ENCODE measurements at places on chromosomes 2 and 18.

DNA sequence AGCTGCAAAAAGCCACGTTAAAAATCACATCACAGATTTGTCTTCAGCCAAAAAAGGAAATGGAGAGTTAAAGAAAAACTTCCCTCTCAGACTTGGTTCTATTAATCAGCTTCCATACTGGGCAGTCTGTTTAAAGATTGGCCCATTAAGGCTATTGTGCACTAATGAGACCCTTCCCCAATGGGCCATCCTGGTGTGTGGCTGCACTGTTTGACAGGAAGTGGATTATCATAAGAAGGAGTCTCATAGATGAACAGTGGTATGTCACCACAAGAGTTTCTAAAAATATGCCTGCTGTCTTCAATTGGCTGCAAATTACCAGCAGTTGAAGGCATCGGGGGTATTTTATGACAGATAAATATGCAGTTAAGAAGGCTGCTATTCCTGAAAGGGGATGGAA is 247.6 kb upstream of the THSD7B start:
- DNase-seq = no peak

GRCh38 chr2:73935641-73936040 is 9.0 kb downstream of the DGUOK start:
- no peak for DNase-seq

DNA sequence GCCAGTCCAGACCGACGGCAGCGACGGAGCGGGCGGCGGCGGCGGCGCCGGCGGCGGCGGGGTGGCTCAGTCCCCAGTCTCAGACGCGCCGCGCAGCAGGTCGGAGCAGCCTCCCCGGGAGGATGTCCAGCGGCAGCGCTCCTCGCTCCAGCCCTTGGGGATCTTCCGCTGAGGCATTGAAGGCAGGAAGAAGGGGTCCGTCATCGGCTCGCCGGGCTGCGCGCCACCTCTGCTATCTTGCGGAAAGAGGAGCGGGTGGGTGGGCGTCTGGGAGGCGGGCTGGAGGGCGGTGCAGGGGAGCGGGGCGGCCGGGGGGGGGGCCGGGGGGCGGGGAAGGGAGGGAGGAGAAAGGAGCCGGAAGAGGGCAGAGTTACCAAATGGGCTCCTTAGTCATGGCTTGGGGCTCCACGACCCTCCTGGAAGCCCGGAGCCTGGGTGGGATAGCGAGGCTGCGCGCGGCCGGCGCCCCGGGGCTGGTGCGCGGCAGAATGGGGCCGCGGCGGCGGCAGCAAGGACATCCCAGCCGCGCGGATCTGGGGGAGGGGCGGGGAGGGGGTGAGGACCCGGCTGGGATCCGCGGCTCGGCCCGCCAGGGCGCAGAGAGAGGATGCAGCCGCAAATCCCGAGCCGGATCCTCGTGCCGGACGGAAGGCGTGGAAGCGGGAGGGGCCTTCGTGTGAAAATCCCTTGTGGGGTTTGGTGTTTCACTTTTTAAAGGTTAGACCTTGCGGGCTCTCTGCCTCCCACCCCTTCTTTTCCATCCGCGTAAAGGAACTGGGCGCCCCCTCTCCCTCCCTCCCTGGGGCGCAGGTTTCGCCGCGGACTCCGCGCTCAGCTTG is at the start of gene NETO1:
Gene NETO1 (minus strand): TSS at position 242 of the 839 bp plus-strand sequence. CDS start 696 bp downstream, outside the sequence.
- no peak for DNase-seq

DNA sequence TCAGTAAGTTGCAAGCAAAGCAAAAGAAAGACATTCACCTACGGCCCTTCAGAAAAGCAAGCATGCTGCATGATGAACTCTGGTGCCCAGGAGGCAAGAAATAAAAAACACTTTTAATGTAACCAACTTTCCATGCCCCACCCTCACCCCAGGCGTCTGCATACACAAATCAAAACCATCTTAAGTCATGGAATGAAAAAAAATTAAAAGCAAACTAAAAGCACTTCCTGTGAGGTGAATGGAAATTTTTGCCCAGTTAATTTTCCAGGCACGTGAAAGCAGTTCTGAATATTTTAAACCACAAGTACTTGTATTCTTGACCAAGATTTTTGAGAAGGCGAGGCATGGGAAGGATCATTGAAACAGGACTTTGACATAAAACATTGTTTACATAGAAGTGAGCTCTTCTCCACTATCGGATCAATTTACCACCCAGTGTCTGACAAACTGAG is 2.5 kb upstream of the ICOS start:
- DNase-seq = peak; percentile 4

DNA sequence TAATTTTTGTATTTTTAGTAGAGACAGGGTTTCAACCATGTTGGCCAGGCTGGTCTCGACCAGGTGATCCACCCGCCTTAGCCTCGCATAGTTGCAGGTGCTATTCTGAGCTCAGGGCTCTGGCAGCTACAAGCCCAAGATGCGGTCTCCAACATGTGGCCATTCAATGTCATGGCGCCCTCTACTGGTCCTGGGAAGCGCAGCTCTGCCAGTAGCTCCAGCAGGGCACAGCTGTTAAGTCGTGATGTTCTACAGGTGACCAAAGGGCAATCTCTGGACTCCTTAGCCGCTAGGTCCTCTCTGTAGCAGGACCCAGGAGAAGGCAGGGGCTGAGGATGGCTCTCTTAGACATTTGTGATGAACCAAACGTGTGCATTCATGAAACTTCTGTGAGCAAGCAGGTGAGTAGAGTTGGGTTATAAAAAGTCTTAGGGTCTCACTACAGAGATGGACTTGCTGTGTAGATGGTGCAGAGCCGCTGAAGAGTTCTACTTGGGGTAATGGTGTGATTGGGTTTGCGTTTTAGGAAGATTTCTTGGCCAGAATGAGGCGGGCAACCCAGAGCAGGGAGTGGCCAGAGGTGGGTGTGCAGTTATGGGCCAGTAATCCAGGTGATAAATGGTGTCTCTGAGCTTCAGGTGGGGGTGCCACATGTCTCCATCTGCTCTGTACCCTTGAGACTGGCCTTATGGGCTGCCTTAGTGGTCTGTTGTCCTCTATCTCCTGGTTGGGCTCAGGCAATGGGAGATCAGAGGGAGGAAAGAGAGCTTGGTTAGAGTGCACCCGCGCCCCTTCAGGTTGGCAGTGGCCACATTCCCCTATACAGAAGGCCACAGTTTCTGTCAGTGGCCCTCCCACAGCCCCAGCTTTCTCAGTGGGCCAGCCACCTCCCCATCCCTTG is 31.0 kb downstream of the IL37 start:
- peak; percentile 69 for DNase-seq

DNA sequence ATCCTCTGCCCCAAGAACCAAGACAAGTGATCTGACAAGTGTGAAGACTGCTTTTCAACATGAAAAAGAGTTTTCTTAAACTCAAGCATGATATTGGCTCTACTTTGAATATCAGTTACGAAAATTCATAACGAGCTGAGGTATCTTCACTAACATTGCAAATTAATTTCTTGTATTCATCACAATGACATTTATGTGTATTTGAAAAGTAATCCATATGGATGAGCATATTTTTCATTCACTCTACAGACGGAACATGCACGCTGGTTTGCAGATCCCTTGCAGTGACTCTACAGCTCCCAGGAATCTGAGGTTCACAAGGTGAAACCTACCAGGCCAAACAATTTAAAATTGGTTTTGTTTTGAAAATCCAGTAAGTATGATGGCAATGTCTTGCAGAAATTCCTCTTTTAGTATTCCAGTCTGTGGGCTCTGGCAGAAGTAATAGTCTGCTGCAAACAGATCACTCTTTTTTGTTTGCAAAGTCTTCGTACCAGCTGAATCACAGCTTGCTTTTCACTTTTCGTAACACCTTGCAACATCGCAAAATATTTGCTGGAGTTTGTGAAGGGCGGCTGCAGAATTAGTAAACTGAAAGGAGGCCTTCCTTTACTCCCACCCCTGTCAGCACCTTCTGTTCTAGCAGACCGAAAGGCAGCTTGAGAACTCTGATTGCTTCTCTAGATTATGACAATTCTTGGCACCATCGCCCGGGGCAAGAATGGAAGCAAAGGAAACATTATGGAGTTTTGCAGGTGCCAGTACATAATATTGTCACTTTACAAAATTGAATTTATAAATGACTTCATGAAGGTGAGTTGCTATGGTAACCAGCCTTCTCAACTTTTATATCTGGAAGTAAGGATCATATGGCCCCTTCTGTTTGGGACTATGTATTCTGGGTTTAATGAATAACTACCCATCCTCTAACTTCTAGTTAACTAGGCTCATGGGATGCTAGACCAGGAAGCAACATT is 168.7 kb downstream of the TMEM247 start:
- peak; percentile 47 for DNase-seq

DNA sequence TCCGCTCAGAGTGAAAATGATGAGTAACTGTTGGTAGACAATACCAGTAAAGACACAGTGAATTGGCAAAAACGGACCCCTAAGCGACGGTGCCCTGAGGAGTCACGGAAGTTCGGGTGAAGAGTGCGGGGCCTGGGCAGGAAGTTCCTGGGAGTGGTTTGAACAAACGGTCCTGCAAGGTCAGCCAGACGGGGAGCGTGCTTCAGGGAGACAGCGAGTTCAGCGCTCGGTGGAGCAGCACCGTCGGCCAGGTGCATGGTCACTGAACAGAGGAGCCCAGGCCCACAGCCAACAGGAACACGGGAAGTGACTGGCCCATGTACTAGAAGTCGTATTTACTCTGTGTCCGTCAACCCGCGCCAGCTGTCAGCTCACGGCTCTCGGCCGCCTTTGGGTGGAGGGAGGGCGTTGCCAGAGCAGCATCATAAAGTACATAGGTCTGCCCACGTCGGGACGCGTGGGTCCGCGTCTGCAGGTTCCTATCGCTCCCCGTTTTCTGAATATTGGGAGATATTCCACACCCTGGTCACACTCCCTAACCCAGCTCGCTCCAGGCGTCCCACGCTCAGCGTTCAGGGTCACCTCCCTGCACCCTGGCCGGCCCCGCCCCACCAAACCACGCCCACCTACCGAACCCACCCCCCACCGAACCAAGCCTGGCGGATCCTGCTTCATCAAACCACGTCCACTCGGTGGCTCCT is 75.6 kb upstream of the UXS1 start:
- DNase-seq = no peak

DNA sequence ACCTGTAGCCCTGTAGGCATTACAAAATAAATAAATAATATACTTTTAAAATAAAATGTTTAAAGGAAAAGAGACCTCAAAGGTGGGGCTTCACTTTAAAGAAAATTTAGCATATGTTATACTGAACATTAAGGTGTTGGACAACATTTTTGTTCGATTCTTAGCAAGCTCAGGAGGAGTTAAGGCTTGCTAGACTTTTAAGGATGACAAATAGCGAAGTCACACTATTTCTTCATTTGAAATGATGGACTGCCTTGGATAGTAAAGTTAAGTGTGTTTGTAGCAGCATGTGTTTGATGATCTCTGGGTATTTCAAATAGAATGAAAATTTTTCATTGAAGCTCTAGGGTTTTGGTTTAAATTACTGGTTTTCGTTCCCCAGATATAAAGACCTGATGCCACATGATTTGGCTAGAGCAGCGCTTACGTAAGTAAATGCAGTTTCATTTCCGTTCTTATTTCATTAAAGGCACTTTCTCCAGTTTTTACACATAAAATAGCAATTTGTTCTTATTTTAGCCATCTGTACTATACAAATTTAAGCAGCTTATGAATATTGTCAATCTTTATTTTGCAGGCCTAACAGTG is 24.9 kb downstream of the HADHB start:
- DNase-seq = no peak

DNA sequence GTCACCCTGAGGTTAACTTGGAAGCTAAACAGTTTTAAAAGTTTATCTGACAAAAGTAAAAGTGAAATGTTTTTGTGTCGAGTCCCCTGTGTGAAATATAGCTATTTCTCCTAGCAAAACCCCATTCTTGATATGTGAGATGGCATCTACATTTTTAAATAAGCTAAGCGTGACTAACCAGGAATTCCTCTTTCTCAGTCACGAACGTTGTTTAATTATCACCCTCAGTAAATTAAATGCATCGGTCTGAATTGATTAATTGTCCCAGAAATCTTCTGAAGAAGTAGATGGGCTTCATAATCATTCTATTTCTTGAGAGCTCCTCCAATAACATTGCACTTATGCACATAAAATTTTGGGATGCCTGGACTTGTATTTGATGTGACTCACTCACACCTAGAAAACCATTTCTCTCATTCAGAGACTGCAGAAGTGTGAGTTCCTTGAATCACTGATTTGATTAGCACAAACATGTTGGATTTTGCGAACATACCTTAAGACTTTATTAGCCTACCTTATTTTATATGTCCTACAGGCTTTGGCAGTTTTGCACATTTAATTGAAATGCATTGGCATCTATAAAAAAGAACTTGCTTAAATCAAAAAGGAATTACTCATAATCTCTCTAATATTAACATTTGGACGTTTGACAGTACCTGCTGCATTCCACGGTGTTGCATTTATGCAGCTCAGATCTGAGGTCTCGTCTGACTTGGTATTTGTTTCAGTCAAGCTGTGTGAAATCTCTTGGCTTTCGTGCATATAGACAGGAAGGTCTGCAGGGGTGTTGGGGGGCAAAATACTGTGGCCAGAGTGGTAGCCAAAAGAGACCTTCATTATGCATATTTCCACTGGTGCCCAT is 475.2 kb downstream of the EPHA4 start:
- DNase-seq = peak; percentile 46

DNA sequence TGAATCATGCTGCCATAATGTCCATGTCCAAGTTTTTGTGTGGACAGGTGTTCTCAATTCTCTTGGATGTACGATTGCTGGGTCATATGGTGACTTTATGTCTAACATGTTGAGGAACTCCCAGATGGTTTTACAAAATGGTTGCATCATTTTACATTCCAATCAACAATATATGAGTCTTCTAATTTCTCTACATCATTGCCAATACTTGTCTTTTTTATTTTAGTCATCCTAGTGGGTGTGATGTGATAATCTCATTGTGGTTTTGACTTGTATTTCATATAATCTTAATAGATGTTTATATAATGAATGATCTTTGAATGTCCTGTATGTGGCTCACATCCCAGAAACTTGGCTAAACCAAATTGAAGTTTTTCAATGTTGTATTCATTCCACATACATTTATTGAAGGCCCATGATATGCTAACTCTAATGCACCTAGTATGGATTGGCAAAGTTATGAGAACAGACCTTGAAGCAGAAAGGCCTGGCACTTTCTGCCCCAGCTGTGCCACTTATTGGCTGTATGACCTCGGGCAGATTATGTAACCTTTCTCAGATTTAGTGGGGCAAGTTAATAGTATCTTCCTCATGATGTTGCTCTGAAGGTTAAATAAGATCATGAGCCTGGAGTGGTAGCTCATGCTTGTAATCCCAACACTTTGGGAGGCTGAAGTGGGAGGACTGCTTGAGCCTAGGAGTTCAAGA is 205.4 kb downstream of the RAB3GAP1 start:
- DNase-seq = peak; percentile 95

DNA sequence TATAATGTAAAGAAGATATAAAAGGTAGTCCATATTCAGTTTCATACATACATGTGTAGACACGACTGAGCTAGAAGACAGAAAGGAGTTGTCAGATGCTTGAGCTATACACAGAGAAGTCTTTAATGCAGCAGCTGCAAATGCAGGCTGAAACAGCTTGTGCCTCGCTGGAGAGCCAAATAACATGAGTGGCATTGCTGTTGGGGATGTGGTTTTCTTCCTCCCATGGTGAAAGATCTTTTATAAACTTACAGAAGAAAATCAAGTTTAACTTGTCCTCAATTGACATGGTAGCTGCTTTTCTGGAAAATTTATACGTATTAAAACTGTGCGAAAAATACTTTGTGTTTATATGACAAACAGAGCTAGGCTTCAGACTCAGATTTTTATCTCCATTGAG is 16.4 kb upstream of the IL1R1 start:
- DNase-seq = no peak

GRCh38 chr2:233241803-233242202 is 9.7 kb upstream of the ATG16L1 start:
- DNase-seq = no peak
